ENCODE measurements at places on chromosomes 12 and 14.

- DNase-seq = no peak
Observed at GRCh38 chr12:80352474-80352873, 91.6 kb upstream of the PTPRQ start.

DNA sequence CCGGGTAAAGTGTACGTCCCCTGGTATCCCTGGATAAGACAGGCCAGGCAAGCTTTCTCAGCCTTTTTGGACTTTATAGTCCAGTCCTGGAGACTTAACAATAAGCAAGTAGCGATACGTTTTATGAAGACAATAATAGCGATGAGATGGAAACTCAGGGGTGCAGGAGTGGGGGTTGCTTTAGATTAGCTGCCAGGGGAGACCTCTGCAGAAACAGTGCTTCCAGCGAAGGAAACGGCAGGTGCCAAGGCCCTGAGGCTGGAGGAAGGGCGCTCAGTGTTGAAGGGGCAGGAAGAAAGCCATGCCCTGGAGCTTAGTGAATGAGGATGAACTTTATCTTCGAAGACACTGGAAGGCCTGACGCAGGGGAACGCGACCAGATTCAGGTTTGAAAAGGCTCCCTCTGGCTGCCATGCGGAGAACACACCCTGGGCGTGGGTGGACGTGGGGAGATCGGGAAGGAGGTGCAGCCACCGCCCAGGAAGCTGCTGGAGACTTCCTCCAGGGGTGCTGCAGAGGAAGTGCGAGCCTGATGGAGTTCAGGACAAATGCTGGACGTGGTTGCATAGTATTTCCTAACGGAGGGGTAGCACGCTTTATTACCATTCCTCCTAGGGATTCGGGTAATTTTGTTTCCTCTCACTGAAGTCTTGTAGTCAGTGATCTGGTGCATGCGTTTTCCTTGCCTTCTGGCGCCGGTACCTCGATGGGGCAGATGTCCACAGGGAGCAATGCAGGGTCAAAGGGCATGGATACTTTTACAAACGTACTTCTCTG lies 26.1 kb upstream of the UBC start:
- DNase-seq = peak; percentile 93

GRCh38 chr14:101008631-101009336 lies 105.3 kb upstream of the RTL1 start:
- DNase-seq = no peak

DNA sequence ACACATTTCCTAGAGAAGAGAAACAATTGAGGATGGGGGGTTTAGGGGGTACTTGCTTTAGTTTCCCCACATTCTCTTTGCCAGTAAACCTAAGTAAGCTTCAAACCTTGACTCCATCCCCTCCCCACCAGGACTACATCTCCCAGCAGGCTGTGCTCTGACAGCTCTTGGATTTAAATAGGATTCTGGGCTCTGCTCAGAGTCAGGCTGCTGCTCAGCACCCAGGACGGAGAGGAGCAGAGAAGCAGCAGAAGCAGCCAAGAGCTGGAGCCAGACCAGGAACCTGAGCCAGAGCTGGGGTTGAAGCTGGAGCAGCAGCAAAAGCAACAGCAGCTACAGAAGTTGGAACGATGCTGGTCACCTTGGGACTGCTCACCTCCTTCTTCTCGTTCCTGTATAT lies 20.6 kb downstream of the RDH12 start:
- no peak for DNase-seq

DNA sequence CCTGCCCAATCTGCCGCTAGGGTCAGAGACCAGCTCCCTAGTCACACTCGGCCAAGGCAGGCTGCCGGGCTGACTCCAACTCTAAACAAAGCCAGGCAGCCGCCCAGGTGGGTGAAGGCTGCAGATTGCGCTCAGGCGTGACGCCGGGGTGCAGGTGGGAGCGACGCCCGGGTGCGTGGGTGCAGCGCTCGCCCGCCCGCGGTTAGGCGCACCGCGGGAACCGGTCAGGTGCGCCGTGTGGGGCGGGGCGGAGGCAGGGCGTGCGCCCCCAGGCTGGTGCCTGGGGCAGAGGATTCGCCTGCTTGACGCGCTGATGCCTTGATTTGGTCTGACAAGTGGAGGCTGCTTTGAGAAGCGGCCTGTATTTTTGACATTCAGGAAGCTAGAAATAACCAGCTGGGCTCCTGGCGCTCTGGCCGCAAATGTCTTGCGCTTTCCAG lies 126.7 kb upstream of the HIF1A start:
- DNase-seq = peak; percentile 51

- DNase-seq = no peak
Observed at GRCh38 chr14:23060536-23061260, 3.4 kb upstream of the CDH24 start.

- no peak for DNase-seq
Observed at GRCh38 chr12:77645966-77646598, 184.6 kb upstream of the NAV3 start.

DNA sequence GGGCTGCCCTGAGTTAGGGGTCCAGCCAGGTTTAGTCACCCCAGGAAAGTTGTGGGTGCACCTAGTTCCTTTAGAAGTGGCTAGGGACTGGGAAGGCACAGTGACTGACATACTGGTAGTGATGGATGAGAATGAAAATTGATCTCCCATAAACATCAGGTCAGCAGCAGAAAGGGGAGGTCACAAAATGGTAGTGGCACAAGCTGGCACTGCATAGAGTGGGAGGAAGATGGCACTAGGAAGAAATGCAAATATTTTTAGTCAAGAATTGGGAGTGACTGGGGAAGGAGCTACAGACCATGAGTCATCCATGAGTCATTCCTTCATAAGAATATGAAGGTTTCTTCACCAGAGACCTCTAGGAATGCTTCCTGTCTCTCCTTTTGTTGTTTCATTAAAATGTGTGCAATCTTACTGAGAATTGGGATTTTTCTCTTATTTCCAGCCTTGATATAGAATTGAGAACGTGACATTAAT lies 198.3 kb upstream of the AMIGO2 start:
- peak; percentile 70 for DNase-seq

DNA sequence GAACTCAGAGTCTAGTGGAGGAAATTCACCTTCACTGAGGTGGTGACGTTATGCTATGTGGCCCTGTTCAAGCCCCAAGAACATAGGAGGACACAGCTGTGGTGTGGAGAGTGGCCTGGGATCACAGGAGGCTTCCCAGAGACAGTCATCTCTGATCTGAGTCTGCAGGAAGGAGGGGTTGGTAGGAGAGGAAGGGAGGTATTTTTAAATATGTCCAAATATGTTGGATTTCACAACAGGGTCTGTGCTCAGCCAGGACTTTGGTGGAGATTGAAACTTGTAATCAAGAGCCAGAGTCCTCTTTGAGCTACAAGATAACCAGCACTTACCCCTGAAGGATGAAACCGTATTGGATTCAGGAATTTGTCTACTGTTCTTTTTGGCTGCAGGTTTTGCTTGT lies 26.4 kb upstream of the MED13L start:
- peak; percentile 72 for DNase-seq

GRCh38 chr14:92471919-92472318 lies 41.7 kb upstream of the RIN3 start:
- DNase-seq = no peak

- no peak for DNase-seq
Observed at GRCh38 chr14:72863216-72864006, 30.5 kb downstream of the DPF3 start.

DNA sequence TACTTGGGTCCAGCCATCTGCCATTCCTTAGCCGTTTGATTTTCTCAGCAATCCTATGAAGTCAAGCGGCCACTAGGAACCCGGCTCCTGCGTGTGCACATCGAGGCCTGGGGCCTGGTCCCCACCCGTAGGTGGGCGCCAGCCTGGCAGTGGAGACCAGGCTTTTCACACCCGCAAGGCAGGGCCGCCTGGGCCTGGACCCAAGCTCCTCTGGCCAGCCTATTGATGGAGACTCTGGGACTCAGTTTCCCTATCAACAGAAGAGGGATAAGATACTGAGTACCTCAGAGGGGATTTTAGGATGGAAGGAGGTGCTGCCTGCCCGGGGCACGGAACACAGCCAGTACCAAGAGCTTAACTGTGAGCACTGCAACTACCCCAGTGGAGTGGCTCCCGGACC lies 104.3 kb upstream of the C14orf180 start:
- no peak for DNase-seq

DNA sequence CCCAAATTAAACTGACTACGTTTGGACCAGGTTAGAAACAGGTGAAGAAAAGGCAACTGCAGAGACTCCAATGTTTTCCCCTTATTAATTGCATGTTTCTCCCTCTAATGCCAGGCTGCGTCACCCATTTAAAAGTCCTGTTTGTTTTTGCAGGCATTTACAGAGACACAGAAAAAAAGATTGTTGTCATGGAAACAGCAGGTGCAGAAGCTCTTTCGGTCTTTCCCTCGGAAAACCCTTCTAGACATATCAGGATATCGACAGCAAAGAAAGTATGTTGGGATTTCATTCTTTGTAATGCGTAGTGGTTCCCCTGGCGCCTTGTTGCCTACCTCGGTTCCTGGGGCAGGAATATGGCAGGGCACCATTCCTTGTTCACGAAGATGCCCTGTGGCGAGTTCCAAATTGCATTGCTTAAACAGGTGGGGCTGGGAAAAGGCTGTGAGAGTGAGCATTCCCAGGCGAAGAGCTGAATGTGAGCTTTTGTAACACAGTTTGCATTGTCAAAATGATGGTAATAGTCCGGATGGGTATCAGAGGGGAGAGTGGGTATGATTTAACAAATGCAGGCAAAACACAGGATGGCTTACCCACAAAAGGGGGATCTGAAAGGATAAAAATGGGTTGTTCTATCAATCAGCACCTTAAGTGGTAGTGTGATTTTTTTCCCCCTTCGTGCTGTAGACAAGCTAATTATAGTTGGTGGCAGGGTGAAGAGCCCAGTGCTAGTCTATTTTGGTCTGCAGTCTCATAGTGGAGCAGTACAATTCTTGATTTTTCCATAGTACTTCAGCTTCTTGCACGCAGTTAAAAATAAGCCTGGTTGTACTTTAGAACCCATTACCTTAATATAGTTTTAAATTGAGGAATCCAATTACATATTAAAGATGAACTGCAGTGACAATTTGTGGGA lies 132.4 kb downstream of the GCH1 start:
- DNase-seq = no peak

GRCh38 chr12:58681730-58682129 lies 238.6 kb downstream of the LRIG3 start:
- no peak for DNase-seq

DNA sequence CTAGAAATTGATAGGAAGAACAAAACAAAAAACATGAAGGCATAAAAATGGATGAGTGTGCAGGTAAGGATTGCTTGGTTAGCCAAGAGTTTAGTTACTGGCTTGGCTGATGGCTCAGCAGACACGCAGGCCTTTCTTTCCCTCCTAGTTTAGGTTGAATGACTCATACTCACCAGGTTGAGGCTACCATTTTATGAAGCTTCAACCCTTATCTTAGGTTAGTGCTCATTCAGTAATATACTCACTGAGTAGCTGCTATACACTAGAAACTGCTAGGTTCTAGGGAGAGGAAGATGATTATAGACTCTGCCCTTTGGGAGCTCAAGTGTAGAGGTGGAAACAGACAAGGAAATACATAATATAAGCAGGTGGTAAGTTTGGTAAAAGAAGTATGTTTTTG lies 6.0 kb downstream of the P3H3 start:
- DNase-seq = no peak

GRCh38 chr12:42760550-42760949 lies 171.0 kb upstream of the PRICKLE1 start:
- no peak for DNase-seq

DNA sequence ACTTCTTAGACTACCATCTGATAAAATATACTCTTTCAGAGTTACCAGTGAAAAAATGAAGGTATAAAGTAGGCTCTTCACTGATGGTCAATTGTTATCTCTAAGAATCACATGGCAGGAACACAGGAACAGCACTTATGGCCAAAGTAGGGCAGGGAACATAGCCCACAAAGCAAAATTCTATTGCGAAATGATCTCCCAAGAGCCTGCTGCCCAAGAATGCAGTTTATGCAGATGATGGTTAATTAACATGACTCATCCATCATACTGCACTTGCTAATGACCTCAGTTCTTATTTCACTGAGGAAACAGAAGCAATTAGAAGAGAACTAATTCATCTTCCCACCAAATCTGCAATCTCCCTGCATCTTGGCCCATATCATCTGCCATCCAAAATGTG lies 133.8 kb downstream of the SLC2A13 start:
- no peak for DNase-seq

DNA sequence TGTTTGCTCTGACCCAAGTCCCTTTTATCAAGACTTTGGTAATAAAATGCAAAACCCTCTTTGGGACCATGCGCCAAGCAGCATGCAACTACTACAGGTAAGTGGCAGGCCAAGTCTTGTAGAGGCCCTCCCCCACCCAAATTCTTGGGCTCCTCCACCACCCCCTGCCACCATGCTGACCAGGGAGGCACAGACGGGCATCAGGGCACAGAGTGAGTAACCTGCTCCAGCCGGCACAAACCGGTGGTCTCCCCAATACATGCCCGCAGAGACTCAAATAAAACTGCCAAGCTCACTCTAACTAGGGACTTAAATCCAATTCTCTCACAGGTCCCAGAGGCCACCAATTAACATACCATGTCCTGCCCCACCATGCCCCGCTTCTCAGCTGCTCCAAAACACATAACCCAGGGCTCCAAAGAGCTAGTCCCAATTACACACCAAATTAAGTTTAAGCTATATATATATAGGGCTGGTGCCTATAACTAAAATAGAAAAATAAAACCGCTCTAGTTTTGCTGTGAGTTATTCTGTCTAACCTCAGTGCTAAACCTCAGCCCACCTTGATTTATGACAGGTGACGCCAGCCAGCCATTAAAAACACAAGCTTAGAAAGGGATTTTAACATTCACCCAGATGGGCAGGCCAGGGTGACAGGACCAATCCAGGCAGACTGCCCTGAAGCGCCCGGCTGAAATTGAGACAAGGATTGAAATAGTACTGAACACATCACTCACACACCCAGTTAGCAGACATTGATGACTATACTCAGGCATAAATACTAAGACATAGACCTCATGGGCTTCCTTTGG lies 81.0 kb downstream of the CLMN start:
- no peak for DNase-seq

DNA sequence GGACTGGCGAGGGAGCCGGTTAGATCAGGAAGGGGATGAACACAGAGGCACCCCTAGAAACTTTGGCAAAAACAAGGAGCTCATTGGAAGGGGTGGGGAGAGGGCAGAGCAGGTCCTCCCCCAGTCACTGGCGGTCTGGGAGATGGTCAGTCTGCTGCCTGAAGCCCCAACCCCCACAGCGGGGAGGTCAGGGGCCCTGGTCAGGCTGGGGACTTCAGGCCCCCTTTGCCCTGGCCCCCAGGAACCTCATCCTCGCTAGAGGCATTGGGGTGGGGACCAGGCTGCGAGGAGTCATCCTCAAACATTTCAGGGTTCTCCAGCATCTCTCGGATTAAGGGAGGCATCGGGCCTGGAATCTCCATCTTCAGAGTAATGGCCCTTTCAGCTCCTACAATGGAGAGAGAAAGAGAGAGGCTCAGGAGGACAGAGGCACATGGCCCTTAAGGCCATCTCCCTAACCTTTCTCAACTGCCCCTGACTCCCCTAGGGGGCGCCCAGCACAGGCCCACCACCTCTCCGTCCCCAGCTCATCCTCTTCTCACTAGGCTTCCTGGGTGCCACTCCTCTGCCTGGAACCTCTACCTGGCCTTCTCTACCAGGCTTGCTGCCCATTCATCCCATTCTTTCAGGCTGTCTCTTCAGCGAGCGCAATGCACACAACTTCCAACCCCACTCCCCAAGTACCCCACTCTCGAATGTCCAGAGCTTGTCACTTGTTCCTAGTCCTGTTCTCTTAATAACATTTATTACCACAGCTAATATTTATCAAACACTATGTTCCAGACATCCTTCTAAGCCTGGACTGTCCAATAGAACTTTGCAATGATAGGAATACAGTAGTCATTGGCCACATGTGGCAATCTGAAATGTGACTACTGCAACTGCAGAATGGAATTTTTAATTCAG lies 4.7 kb upstream of the ITGB7 start:
- DNase-seq = no peak

GRCh38 chr14:104108570-104109541 lies 23.4 kb downstream of the ASPG start:
- no peak for DNase-seq
